ENCODE measurements at places on chromosomes 13 and 19.

GRCh38 chr13:80840316-80840976, 499.5 kb upstream of the SPRY2 start:
- no peak for DNase-seq

DNA sequence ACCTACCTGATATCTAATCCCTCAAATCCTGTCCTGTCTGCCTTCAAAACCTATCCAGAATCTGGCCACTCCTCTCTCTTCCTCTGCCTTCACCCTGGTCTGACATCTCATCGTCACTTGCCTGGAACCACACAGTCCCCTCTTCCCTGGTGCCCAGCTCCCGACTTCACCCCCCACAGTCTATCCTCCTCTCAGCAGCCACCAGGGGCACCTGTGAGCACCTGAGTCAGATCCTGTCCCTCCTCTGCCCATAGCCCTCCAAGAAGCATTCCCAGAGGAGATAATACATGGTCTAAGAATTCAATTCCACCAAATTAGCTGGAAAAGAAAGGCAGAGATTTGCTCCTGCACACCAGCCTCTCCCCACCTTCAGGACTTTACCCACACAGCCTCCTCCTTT, 48.9 kb downstream of the ZNRF4 start:
- DNase-seq: no peak

DNA sequence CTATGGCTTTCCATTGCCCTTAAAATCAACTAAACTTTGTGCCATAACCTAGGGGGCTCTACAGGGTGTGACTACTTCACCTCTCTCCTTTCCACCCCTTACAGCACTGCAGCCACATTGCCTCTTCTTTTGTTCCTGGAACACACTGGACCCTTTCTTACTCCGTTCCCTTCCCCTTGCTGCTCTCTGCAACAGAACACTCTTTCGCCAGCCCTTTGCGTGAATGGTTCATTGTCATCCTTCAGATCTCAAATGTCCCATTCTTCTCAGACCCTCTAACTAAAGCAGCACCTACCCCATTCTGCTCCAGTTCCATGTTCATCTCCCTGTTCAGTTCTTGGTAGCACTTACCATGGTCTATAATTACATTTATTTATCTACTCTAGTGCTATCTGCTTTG, 208.3 kb downstream of the OXGR1 start:
- DNase-seq: no peak

DNA sequence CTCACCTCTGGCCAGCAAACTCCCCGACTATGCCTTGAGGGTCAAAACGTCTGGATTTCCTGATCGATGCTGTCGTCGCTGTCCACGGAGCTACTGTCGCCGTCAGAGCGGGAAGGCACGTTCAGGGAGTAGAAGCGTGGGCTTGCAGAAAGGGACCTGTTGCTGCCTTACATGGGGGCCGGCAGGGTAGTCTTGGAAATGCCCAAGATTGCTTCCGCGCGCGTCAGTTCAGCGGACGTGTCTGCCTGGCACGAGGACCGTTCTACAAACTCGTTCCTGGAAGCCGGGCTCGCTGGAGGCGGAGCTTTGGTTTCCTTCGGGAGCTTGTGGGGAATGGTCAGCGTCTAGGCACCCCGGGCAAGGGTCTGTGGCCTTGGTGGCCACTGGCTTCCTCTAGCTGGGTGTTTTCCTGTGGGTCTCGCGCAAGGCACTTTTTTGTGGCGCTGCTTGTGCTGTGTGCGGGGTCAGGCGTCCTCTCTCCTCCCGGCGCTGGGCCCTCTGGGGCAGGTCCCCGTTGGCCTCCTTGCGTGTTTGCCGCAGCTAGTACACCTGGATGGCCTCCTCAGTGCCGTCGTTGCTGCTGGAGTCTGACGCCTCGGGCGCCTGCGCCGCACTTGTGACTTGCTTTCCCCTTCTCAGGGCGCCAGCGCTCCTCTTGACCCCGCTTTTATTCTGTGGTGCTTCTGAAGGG, 15.4 kb downstream of the RB1 start:
- DNase-seq: peak; percentile 77

- no peak for DNase-seq
Observed at GRCh38 chr13:60838581-60838980, 441.6 kb downstream of the TDRD3 start.

- DNase-seq: no peak
Observed at GRCh38 chr19:40413291-40413845, at the start of gene PRX. TSS of gene PRX (minus strand) at chr19:40413378. CDS start at chr19:40407932, 5,446 bp downstream.

GRCh38 chr19:30662211-30662861, 290.2 kb downstream of the ZNF536 start:
- no peak for DNase-seq

- DNase-seq: no peak
Observed at GRCh38 chr19:32308431-32309077, 36.9 kb upstream of the ZNF507 start.

DNA sequence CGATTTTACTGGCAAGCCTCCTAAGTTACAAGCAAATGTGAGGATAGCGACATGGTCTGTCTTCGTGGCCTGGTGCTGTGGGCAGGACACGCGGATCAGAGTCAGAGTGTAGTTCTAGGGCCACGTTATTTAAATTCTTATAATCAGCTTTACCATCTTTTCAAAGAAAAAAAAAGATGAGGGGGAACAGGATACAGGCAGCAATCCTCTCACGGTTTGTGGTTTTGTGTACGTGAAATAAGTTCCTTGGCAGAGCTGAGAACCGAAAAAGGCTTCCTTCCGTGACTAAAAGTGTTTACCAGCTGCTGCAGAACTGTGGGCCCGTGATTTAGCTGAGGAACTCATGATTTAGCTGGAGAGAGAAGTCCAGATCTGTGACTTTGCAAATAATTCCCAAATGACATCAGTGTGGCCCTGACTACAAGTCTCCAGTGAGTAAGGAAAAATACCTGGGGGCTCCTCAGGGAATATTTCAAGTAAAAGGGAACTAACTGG, 27.2 kb downstream of the RCBTB2 start:
- DNase-seq: no peak

DNA sequence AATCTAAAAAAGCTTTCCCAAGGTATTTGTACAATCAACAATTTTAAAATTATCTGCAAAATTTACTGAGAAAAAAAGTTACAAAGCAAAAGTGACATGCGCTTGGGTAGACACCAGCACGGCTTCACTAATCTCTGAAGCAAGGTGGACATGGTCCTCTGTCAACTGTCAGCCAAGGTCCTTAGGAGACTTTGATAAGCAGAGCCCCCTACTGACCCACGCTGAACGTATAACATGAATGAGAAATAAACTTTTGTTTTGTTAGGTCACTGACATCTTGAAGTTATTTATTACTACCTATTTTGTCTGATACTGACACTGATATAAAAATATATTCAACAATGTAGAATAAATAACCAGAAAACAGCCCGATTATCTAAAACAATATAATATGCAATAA, 100.7 kb upstream of the OBI1 start:
- DNase-seq: no peak

Measured in spleen (tissue), 13 donors.